ENCODE measurements at places on chromosomes 3 and 15.

- DNase-seq = no peak
These were observed 43.5 kb downstream of the RAB8B start for GRCh38 chr15:63232943-63233342.

GRCh38 chr3:150736903-150737832 is 25.8 kb downstream of the SIAH2 start:
- DNase-seq = no peak

DNA sequence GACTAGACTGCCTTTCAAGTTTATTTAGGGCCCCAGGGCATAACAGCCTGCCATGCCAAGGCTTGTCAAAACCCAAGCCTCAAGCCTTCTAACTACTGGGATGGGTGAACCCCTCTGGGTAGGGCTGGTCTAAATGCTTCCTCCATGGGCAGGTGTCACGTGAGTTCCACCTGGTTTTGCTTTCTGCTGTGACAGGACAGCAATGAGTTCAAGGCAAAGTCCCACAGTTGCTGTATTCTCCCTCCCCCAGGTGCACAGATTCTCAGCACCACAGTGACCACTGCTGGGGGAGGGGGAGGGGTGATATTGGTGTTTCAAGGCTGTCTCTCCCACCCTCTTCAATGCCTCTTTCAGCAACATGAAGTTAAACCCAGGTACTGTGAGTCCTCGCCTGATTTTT is 46.9 kb upstream of the UBE2Q2 start:
- no peak for DNase-seq

GRCh38 chr15:83927704-83928391 is 273.9 kb downstream of the ADAMTSL3 start:
- no peak for DNase-seq

GRCh38 chr3:108292905-108293328 is 3.4 kb upstream of the HHLA2 start:
- no peak for DNase-seq

DNA sequence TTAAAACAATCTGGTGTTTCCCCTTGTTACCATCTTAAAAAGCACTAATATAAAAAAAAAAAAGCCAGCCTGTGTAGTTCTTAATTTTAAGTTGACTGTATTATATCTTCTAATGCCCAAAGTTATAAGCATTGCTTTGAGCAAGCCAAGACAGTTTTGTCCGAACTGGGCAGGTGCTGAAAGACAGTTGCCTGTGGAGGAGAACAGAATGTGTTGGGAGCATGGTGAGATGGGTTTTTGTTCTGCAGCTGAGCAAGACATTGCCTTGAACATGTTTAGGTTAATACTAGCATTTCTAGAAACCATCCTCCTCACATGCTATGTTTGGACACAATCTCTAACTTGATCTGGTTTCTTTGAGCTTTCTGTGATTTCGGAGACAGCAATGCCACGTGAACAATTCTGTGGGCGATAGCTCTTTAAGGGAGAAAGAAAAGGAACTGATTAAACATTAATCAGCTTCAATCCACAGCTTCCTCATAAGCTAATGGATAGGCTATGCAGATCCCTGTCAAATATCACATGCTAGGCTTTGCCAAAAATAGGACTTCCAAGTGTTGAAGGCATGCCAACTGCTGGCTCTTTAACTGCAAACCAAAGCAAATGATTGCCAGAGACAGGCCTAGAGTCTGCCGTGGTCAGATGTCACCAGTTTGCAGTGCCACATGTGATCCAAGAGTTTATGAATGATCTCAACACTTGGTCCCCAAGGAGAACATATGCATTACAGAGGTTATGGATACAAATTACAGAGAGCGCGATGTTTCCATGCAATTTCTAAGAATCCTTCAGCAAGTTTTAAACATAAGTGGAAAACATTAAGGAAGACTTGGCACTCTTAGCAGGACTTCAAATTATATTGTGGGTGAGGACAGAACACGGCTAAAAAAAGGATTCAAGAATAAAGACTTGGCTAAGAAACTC is 428.1 kb downstream of the ROBO2 start:
- no peak for DNase-seq

GRCh38 chr3:127524296-127524896 is 66.1 kb downstream of the TPRA1 start:
- DNase-seq = no peak

GRCh38 chr3:14305324-14305723 is 97.1 kb upstream of the SLC6A6 start:
- no peak for DNase-seq

DNA sequence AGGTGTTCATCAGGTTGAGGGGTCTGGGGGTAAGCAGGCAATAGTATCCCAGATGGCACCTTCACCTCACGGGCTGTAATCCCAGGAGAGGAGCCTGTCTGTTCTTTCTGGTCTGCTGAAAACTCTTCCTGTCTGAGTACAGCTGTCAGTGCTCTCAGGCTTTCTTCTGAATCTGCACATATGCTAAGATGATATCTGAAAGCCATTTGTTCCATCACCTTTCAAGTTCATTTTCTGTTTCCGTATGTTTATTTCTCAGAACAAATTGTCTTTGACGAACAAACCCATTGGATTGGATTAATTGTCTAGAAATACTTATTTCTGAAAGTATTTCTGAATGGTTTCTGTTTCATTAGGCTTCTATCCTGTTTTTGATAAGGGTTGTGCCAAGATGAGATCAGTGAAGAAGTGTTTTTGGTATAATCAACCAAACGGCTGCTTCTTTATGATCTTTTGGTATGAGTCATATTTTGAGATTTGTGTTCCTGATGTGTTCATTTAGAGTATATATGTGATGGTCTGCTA is 13.3 kb downstream of the ZNF592 start:
- DNase-seq = no peak

DNA sequence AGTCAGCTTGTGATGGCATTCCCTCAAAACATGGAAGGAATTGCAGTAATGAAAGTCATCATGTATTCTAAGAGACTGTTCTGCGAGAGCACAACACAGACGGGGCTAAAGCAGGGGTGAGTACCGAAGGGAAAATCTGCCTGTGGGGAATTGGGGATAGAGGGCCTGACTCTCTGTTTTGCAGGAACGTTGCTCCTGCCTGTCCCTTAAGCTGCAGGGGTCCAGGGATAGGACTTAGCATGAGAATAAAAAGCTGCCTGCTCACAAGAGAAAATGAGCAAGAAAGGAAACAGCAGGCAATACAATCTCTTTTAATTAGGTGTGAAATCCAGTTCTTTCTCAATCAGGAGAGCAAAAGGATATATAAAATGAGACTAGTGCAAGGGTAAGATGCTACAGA is 62.2 kb downstream of the TIGIT start:
- no peak for DNase-seq

DNA sequence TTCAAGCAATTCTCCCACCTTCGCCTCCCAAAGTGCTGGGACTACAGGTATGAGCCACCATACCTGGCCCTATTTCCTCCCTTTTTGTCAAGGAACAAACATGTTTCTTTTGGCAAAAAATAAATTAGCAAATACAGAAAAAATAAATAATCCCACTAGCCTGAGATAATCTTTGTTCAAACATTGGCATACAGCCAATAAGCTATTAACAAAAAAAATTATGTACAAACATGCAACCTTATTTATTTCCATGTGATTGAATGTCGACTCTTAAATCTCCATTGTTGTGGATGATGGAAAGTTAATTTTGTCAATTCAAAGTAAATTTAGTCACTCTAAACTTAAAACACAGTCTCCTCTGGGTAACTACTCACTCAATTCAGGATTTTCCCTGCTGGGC is 18.3 kb upstream of the IL16 start:
- no peak for DNase-seq

DNA sequence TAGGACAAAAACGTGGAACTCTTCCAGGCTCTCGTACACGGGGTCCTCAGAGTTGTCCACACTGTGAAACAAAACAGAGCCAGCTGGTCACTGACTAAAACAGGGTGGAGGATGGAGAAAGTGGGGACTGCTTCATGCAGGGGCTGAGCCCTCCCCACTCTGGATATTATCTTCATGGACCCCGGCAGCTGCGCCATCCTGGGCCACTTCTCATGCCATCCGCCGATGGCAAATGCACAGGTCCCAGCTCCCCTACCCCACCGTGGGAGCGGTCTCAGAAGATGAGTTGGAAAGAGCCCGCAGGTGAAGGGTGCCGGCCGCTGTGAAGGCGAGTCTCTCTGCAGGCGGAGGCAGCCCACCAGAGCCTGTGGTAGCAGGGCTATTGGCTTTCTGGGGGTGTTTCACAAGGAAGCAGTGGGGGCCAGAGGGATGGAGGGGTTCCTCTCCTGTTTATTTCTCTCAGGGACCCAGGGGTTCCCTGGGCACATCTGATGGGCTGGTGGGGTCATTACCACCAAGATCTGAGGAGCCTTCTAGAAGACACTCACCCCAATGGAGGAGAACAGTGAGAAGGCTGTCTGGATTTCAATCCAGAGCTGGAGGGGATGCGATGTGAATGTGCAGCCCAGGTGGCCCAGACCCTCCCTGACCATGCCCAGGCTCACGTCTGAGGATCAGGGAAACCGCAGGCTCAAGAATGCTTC is 177.3 kb downstream of the KLF13 start:
- no peak for DNase-seq

- no peak for DNase-seq
These were observed 25.6 kb downstream of the TIGIT start for GRCh38 chr3:114319453-114319852.

DNA sequence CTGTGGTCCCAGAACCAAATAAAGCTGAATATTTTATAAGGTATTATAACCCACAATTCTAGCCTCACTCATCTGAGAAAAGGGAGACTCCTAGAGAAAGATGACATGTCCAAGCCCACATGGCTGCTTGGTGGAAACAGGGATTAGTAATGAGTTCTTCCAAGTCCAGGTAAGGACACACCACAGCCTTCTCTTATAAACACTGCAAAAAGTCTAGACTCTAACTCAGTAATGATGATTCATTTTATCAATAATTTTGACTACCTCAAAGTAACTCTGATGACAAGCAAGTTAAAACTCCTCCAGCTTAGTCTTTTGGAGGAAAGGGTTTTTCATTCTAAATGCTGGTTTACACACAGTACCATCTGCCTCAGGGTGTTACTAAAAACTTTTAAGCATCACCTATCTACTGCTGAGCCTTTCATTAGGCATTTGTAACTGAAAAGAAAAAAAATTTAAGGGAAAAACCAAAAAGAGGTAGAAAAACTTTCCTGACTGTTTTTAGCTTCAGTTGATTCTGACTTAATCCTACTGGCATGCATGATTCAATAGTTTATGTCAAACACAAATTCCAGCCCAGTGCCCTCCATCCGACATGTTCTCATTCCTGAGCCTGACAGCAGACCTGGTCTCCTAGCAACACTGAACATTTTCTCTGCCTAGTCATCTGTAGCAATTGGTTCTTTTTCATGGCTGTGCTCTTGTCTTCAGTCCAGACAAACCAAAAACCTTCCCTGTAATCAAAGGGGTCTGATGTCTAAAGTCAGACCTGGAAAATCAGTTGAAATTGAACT is 43.9 kb downstream of the P3H2 start:
- no peak for DNase-seq

DNA sequence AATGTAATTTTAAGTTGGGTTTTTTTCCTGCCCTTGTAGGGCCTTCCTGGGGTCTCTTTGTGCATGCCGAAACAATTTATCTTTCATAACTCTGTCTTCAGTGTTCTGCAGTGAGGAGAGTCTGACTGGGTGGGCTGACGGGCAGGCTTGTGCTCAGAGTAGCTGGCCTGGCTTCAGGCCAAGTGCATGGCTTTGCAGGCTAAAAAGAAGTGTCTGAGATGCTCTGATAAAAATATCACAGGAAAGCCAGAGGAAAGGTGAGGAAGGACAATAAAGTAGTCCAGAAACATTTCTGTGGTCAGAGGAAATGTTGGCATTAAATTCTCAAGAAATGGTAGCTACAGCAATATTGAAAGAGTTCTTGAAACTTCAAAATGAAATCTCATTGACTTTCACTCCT is 25.5 kb downstream of the ST3GAL6 start:
- DNase-seq = no peak

GRCh38 chr15:67510597-67511190 is 10.2 kb upstream of the C15orf61 start:
- no peak for DNase-seq

DNA sequence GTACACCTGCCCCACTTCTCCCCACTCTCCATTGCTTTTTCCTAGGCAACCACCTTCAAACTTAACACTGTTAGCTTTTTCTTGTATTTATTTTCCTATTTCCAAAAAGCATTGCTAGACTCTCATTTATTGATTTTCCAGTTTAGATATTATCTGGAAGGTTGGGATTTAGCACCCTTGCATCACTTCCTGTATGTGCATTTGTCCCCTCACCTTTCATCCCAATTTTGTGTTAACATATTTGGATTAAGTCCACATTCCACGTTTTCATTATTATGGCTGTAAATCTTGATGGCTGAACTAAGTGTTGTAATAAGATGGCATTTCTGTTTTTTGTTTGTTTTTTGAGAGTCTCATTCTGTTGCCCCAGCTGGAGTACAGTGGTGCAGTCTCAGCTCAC is 109.7 kb downstream of the TBC1D2B start:
- DNase-seq = no peak

DNA sequence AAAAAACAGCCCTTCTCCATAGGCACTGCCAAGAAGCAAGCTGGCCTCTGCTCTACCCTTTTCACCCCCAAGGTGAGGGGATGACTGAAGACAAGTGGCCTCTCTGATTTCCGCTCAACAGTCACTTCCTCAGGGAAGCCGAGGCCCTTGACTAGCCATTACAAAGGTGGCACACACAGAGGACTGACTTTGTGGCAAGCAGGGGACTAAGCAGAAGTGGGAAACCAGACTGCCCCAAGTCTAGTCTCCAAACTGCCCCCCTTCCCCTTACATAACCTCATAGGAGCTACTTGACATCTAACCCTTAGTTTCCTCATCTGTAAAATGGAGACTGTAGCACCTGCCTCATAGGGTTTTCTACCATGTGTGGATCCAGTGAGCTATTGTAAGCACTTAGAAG is 118.9 kb downstream of the FOXP1 start:
- no peak for DNase-seq

DNA sequence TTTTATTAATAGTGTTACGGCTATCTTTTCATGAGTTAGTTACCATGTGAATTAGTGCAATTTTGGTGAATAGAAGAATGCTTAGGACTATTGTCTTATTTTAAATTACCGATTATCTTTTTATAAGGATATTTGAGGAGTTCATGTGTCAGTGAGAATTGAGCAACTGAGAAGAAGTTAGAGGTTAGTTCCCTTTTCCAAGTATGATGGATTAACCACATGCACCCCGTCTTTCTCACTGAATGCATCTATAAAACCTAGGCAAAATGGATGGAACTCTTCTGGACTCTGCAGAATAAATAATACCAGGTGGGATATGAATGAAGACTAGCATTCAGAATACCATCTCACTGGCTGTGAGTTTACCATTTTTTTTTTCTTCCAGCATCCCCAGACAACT is 74.3 kb downstream of the TCF12 start:
- no peak for DNase-seq

- no peak for DNase-seq
These were observed 376.9 kb upstream of the RASGRP1 start for GRCh38 chr15:38941399-38941953.

- no peak for DNase-seq
These were observed 1.5 kb upstream of the ATR start for GRCh38 chr3:142580061-142580423.

GRCh38 chr3:48851407-48851806 is 3.7 kb upstream of the PRKAR2A start:
- no peak for DNase-seq

Measured in activated CD4-positive, alpha-beta T cell treated with anti-CD3 and anti-CD28 coated beads, Interleukin-2, amount 50 U/mL, for 4 hours (primary cell).